ENCODE measurements at places on chromosomes 6 and 20.

DNA sequence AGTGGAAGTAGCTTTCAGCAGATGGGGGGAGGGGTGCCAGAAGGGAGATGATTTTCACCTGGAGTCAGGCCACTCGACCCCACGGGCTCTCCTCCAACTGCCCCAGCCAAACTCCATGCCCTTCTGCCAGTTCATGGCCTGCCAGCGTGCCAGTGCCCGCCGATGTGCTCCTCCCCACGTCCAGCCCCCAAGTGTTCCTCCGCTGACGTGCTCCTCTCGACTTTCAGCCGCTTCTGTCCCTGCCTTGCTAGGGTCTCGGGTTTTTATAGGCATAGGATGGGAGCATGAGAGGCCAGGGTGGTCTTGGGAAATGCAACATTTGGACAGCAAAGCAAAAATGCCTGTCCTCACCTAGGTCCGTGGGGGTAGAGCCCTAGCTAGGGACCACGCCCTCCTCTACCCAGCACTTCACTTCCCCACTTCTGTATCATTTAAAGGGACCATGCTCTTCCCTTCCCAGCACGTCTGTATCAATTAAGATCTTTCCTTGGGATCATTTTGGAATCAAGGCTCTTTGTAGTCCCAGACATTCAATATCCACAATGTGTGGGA is 54.4 kb downstream of the PRND start:
- no peak for DNase-seq

DNA sequence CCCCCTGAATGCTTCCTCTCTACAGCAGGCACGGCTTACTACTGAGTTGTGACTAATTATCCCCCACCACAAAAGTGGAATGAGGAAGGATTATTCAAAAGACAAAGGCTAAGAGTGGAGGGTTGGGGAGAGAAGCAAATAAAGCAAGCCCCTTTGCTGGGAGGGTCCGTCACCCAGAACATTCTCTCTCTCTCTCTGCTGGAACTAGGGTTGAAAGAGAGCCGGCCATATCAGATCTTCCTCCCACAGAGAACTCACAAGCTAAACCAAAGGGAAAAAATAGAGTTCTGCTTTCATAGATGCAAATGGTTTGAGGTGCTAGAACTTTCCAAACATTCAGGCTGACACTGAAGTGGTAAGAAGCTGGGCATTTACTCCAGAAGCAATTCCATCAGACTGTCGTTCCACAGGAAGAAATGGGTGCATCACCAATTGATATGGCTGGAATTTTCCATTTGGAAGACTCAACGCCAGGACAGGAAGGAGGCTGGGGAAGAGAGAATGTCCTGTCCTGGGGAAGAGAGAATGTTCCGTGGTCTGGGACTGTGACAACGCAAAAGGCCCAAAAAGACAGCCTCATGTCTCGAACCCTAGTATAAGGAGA is 7.9 kb downstream of the ZMYND8 start:
- peak; percentile 64 for DNase-seq

DNA sequence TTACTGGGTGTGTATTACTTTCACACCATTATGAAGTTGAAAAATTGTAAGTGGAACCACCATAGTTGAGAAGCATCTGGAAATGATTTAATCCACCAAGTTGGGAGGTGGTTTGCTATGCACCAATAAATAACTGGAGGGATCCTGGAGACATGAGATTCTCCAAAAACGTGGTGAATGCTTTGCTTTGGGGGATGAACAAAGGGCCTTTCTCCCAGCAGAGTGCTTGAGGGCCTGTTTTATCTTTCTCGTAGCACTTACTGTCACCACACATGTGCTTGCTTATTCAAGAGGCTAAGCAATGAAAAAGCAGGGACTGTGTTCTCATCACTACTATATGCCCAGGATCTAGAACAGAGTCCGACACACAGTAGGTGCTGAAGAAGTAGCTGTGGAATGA is 371.1 kb downstream of the DHX35 start:
- DNase-seq: no peak

- no peak for DNase-seq
These were observed 102.2 kb upstream of the ADGRF1 start for GRCh38 chr6:47144306-47144705.

GRCh38 chr6:29112135-29112534 is 4.3 kb downstream of the OR2J3 start:
- no peak for DNase-seq

DNA sequence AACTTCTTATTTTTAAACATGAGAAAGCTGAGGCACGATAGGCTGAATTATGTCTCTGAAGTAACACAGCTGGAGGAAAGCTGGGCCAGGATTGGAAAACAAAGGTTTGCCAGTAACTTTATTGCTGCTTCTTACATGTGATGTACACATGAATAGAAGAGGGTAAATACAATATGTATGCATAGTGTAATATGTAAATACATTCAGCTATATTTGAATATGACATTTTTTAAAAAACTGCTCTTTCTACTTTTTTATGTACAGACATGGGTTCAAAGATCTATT is 90.2 kb downstream of the ADTRP start:
- DNase-seq: no peak

GRCh38 chr20:40953416-40953815 is 75.2 kb upstream of the TOP1 start:
- DNase-seq: no peak

DNA sequence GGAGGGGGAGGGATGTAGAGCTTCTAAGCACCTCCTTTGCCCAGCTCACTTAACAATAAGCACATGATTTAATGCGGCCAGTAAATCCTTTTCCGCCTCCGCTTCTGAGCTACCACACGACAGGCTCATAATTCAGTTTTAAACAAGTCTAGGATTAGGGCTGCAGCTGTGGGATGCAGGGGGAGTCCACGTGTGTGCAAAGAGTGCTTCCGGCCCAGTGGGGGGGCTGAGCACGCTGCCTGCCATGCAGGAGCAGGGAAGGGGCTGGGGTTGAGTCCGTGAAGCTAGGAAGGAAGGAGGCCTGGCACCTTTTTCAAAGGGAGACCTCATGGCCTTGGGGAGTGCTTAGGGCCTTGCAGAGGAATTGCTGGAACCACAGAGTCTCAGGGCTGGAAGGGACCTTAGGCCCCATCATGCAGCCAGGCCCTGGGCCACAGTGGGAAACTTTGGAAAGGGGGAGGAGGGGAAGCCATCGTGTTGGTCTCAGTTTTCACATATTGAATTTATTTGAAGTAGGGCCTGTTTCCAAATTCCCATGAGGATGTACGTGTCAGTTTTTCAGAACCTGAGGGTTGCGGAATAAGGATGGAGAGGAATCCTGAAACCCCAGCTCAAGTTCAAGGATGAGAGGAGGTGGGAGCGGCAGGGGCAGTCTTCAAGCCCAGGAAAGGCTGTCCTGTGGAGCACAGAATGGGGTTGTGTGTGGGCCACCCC is 96.1 kb downstream of the VEGFA start:
- DNase-seq: no peak

DNA sequence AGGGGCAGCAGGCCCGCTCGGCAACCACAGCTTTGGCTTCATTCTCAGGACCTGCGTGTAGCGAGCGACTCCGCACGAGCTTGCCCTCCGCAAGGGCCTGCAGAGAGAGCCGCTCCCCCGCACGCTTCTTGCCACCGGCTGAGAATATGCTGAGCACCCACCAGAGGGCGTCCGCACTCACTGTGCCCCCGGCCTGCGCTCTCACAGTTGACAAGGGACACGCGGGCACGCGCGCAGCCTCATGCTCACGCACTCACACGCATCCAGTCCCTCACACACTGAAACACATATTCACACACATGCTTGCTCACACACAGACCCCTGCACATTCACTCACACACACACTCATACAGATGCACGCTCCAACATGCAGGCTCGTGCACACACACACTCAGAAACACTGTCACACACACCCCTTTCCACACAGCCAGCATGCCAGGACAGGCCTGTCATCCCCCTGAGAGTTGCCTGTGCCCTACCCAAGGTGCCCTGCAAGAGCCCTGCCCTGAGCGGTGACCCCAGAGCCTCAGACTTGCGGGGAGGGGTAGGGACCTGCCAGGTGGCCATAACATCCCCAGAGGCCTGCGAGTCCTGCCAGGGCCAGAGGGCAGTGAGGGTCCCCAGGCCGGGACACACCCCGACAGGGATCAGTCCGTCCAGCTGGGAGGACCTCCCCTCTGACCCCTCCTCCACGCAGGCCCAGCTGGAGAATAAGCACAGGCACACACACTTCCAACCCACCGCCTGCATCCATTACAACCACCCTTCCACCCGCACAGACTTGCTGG is 174.1 kb downstream of the BMP7 start:
- peak; percentile 80 for DNase-seq

DNA sequence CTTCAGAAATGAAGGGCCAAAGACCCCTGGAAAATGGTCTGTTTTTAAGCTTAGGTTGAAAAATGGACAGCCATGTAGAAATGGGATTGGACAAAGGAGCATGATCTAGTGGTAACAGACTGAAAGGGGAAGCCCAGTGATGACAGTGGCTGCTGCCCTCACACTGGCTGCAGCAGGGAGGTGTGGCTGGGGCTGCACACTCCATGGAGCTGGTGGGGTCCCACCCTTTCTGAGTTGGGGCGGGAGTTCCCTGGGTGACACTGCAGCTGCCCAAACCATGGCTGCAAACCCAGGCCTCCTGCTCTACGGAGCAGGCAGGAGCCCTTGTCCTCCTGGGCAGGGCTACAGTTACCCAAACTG is 8.5 kb upstream of the PACSIN1 start:
- no peak for DNase-seq

DNA sequence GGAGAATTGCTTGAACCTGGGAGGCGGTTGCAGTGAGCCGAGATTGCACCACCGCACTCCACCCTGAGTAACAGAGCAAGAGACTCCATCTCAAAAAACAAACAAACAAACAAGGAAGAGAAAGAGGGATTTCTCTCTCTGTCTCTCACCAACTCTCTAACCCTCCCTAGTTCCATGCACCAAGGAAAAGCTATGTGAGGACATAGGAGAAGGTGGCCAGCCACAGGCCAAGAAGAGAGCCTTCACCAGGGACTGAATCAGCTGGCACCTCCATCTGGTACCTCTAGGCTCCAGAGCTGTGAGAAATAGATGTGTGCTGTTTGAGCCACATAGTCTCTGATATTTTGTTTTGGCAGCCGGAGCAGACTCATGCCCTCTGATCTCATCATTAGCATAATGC is 9.0 kb upstream of the FAM110A start:
- DNase-seq: no peak

DNA sequence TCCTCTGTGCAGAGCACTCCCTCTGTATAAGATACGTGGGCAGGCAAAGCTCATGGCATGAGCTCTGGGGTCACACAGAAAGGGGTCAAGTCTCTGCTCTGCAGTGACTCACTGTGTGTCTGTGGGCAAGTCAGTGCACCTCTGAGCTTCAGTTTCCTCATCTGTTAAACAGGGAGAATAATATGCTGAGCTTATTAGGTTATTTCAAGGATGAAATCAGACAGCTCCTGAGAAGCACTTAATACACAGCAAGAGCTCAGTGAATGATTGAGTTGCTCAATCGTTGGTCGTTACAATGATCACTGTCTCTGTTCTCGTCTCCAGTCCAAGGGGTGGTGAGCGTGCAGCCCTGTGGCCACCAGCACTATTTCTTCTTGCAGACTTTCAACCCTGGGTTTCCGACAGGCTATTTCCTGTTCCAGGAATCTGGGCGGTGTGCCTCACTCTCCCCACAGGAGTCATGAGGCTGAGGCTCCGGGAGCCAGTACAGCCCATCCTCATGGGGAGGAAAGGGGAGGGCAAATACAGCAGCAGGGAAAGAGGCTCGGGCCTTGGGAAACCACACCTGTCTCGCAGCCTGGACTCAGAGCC is 28.9 kb downstream of the KIAA1755 start:
- DNase-seq: no peak

DNA sequence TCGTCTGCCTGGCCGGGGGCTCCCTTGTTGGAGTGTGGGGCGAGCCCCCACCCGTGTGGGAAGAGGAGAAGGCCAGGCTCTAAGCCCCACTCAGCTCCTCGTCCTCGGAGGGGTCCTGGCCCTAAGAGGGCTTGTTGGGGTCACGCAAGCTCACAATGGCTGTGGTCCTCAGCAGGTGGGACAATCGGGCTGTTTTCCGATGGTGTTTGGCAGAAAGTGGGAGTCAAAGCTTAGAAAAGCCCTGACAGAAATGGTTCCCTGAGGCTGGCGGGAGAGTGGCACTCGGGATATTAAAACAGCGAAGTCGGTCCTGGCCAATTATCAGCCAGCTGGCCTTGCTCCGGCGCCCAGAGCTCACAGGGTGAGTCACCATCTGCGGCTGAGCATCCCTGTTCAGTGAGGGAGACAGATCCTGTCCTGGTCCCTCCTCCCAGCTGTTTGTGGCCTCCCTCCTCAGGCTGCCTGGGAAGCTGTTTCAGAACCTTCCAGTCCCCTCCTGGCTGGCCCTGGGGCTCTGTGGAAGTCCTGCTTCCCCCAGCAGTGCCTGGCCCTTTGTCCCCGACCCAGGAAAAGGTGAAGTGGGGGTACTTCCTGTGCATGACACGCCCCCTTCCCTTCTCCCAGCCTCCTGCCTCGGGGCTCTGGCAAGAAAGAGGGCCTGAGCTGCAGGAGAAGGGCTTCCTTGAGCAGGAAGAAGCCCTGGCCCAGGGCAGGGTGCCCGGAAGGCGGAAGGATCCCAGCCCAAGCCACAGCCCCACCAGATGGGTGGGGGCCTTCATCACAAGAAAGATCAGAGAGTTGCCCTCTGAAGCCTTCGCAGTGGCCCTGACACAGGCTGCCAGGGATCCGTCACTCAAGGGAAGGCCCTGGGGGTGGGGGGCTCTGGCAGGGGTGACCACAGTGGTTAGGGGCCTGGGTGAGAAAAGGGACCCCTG is 53.6 kb upstream of the BHLHE23 start:
- DNase-seq: no peak

- DNase-seq: peak; percentile 67
These were observed 7.8 kb downstream of the SYNGAP1 start for GRCh38 chr6:33427585-33428223.

DNA sequence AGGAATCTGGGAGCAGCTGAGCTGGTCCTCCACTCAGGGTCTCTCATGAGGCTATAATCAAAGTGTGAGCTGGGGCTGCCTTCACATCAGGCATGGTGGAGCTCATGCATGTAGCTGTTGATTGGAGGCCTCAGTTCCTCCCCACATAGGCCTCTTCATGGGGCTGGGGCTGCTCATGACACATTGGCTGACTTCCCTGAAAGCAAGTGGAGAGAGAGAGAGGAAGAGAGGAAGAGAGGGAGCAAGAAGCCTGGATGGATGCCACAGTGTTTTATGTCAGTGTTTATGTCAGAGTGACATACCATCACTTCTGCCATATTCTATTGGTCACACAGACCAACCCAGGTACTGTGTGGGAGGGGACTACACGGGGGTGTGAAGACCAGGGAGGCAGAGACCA is 43.8 kb downstream of the EYA2 start:
- DNase-seq: no peak

GRCh38 chr20:11101696-11102095 is 427.9 kb upstream of the JAG1 start:
- DNase-seq: no peak

DNA sequence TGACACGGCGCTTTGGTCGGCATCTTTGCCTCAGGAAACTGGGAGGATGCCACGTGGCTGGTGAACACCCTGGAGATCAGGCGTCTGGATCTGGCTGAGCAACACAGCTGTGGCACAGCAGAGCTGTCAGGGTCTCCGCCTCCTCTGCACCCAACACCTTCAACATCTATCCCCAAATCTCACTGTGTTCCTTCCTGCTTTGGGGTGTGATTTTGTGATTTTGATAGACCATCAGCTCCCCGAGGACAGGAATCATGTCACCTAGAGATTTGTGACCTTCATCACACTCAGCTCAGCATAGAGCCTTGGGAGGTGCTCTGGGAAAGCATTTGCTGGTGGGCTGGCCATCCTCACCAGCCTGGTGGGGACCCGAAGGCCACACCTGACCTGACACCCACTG is 203.7 kb upstream of the FOXQ1 start:
- no peak for DNase-seq

- no peak for DNase-seq
These were observed 694 bp downstream of the MRPS18B start for GRCh38 chr6:30618270-30618797.
